ENCODE measurements at places on chromosomes 12 and 14. TPM values are rescaled to one million over a fixed set of nuclear protein-coding genes. Genes with fewer than 3 reads are reported as not detected.
A peak's percentile ranks its signal among the peaks of the same experiment; 100 is the strongest.

DNA sequence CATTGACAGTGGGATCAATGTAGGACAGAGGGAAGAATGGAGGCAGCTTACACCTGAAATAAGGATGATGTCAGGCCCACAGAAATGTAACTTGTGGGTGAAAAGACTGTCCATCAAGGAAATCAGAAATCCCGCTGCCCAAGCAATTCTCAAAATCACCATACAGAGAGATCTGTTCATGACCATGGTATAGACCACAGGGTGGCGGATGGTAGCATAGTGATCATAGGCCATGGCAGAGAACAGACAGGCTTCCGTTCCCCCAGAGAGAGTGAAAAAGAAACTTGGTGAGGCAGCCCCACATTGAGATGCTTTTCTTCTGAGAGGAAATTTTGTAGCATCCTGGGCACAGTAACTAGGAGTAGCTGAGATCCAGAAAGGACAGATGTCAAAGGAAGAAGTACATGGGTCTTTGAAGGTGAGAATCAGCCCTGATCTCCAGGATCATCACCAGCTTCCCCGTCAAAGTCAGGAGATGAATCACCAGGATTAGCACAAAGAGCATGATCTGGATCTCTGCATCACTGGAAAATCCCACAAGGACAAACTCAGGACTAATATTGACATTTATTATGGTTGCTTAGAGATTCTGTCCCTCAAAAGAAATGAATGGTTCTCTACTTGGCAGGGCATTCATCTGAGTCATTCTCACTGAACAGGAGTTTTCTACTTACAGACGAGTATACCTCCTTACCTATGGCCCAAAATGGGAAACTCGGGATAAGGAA is 5.5 kb upstream of the ZNF641 start:
- H3K4me1 ChIP-seq, result no peaks in the 10 kb centered on the region
- DNase-seq, result no peak
- no peaks in the 10 kb centered on the region for H3K36me3 ChIP-seq
- H3K4me3 ChIP-seq, result no peak overlapping the region
- no peak overlapping the region for H3K27ac ChIP-seq

The C14orf119 gene
- total RNA-seq, result 65.1 TPM

DNA sequence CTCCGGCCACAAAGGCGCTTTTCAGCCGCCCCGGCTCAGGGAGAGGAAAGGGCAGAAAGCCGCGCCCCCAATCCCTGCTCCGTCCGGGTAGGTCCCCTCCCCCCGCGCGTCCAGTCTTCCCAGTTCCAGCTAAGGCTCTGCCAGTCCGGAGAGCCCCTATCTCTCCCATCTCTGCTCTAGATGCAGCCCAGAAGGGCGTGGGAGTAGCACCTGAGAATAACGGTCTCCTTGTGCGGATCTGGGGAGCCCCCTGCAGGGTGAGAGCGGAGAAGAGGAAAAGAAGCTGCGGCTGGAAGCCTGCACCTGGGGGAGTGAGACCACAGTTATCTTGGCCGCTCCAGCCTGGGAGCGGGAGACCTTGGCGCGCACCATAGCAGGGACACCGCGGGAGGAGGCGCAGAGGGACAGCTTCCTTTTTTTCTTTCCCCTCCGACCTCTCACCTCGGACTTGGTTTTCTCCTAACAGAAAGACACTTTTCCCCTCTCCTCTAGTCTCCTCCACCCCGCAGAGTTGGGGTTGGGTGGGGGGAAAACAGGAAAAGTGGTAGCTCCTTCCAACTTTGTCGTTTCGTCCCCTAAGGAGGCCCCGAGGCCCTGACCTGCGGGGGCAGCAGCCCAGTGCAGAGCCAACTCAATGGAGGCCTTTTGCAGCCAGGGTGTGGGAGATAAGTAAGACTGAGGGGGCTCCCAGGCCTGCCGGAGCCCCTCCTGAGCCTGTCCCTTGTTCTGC is 2.4 kb downstream of the DHH start:
- no peak overlapping the region for H3K27ac ChIP-seq
- H3K4me1 ChIP-seq, result no peaks in the 10 kb centered on the region
- H3K4me3 ChIP-seq, result peak overlapping the region; percentile 77
- peaks cover 67% of the 10 kb centered on the region for H3K27me3 ChIP-seq

- no peaks in the 10 kb centered on the region for H3K27me3 ChIP-seq
- DNase-seq, result no peak
- H3K27ac ChIP-seq, result no peak overlapping the region
- H3K4me3 ChIP-seq, result no peak overlapping the region
These were observed 22.6 kb downstream of the INSM2 start for GRCh38 chr14:35556548-35556947.
